ENCODE measurements at places on chromosomes 4 and X.

- DNase-seq, result no peak
Measured at GRCh38 chr4:99410075-99410474, 25.1 kb downstream of the ADH7 start.

GRCh38 chrX:18984381-18985185 is 669 bp upstream of the PHKA2 start:
- peak; percentile 86 for DNase-seq

- DNase-seq, result no peak
Measured at GRCh38 chr4:8559524-8560264, 20.5 kb upstream of the GPR78 start.

DNA sequence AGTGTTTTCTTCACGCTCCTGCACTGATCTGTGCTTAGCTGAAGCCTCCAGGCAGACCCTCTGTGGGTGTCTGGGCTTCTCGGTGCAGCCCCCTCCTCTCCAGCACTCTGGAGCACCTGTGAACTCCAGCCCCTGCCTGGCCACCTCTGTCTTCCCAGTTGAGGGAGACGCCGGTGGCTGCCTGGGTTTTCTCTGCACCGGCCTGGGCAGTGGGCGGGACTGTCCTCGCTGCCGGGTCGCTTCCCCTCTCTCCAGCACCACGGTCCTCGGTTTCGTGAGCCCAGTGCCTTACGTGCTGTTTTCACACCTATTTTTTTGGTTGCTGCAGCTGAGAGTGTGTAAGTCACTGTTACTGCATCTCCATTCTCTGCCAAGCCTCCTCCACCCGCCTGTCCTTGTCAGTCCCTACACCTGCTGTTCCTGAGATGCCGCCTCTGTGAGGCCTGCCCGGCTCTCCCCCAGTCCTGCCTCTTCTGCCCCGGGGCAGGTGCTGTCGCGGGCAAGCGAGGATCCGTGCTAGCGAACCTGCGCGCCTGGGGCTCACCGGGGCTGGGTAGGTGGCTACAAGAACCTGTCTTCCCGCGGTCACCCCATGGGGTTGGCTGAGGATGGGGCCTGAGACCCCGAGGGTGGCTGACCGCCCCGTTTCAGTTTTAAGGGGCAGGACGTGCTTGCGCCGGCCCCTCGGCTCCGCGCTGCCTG is 2.4 kb upstream of the FGFRL1 start:
- no peak for DNase-seq

GRCh38 chr4:167721617-167722486 is 370.5 kb upstream of the ANXA10 start:
- no peak for DNase-seq

- no peak for DNase-seq
Measured at GRCh38 chr4:19983072-19983471, 268.6 kb upstream of the SLIT2 start.

DNA sequence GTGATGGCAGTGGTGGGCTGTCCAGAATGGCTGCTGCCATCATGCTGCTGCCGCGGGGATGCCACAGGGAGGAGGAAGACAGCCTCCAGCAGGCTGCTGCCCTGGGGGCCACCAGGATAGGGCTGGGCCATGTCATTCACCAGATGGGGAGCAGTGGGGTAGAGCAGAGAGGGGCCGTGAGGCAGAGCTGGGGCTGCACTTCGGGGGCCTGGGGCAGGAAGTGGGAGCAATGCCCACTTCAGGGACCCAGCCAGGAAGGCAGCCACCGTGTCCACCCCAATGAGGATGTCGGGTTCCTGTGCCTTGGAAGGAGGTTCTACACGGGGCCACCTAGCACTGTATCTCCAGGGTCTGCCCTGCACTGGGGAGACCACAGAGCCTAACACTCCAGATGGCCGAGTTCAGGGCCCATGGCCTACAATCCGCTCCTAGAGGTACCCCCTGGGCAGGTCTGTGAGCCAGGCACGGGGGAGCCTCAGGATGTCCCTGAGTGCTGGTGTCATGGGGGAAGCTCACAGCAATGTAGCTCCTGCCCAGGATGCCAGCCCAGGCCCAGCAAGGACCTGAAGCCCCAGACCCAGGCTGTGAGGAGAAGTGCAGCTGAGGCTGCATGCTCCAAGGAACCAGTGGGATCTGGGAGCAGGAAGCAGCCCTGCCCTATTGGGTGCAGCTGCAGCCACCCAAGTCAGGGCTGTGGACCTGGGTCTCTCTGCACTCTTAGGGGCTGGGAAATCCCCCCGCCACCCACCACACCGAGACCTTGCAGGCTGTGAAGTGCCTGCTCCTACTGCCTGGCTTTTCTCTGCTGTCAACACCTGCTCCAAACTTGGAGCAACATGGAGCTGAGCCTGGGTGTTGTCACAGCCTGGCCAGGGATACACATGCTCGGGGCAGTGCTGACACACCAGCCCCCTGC is 140.3 kb downstream of the PDHA2 start:
- DNase-seq, result no peak

- DNase-seq, result peak; percentile 40
Measured at GRCh38 chrX:17403972-17404371, 29.0 kb downstream of the NHS start.

DNA sequence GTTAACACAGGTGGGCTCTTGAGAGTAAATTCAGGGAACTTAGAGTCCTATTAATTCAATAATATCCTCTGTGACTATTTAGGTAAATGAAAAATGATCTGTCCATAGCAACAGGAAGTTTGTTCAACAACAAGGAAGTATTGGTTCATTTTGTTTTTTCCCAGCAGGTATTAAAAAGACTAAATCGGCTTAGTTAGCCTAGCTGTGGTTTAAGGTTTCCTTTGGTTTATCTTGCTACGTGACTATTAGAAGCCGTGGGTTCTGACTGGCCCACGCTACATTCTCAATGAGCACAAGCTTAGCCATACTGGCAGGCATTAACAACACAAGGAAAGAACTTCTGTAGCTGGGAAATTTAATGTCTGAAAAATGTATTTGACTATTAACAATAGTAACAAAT is 168.8 kb upstream of the HS3ST1 start:
- peak; percentile 84 for DNase-seq

- no peak for DNase-seq
Measured at GRCh38 chr4:8191136-8191747, 7.8 kb upstream of the SH3TC1 start.

GRCh38 chr4:156497486-156497885 is 474.1 kb downstream of the PDGFC start:
- no peak for DNase-seq

DNA sequence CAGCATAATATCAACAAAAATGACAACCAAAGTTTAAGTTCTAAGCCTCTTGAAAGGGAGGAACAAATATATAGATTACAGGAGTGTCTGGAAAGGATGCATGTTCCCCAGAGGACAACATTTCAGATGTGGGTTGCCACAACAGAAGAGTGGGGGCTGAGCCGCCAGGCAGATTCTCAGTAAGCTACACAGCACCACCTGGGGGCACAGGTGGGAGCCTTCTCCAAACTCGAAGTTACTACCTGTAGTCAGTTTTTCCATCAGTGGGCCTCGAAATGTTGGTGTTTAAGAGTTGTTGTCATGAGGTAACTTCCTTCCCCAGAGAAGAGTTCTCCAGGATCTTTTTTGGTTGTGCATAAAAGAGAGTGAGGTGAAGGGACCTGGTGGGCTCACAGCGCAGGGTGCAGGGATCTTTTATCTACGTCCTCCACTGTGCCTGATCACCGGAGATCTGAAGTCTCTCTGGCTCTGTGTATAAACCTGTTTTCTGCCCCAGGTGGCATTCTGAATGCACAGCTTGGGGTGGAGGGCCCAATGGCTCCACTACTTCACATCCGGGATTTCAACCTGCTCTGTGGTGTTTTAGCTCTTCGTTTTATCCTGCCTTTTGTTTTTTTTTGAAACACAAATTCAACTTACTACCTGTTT is 58.4 kb upstream of the STS start:
- no peak for DNase-seq

DNA sequence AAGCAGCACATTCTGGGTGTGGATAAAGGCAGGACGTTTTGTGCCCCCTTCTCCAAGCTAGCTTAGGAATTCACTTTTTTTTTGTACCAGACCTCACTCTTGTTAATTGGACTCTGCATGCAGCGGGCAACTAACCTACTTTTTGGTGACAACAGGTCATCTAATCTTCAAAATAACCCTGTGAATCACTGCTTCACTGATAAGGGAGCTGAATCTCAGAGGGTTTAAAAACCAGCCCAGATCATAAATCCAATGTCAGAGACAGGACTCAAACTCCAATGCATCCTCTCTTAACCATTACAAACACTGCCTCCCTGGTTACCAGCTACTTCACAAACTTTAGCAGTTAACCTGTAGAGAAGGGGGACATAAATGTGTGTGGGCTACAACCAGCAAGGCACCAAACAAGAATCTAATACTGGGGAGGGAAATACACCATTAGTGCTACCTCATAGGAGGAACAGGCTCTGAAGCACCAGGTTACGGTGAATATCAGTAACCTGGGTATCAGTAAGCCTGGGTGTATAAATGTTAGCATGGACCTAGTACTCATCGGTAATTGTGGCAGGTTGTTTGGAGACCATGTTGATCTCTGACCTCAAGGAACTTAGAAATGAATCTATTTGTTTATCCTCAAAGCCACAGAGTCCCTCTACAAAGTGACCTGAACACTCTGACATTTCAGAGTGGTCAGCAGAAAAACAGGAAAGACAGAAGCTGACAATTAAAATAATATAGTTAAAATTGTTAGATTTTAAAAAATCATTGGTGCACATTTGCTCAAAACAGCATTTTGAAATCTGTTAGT is 2.6 kb downstream of the TIFA start:
- no peak for DNase-seq

- no peak for DNase-seq
Measured at GRCh38 chr4:34790131-34790530, 1454.2 kb downstream of the ARAP2 start.

- peak; percentile 40 for DNase-seq
Measured at GRCh38 chr4:8023696-8024033, 84.0 kb upstream of the AFAP1 start.

DNA sequence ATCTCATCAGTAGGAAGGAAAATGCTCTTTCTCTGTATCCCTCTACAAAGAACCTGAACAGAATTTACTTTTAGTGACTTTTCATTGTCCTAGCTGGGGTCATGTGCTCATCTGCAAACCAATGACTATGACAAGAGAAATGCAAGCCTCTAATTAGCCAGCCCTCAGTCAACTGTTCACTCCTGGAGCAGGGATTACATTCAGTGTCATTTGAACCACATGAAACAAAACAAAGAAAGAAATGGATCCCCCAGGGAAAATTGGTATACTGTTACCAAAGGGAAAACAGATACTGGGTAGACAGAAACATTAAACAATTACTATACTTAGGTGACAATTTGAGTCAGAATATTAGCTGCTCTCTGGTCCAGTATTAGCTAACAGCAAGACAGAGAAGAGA is 173.6 kb downstream of the RCHY1 start:
- no peak for DNase-seq

DNA sequence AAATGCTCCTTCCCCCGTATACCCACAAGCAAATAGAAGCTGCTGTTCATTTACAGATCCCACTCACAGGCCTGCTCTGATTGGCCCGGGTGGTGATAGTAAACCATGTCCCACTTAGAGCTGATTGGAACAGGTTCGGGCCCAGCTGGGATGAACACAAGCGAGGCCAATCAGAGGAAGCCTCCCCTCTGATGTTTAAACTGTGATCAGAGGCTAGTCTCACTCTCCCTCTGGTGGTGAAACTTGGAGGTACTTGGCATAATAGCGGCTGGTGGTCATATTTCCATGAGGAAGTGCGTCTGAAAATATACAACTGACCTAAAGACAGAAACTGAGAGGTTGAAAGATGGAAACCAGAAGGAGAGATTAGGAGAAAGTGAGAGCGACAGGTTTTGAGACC is 51.5 kb upstream of the TRPC3 start:
- DNase-seq, result peak; percentile 15

- DNase-seq, result no peak
Measured at GRCh38 chr4:15714141-15714540, 11.3 kb downstream of the BST1 start.

GRCh38 chr4:118221227-118221800 is 131.5 kb downstream of the PRSS12 start:
- no peak for DNase-seq

GRCh38 chr4:126859314-126859713 is 773.4 kb upstream of the INTU start:
- DNase-seq, result no peak

- no peak for DNase-seq
Measured at GRCh38 chrX:123899701-123900100, 39.8 kb downstream of the XIAP start.

DNA sequence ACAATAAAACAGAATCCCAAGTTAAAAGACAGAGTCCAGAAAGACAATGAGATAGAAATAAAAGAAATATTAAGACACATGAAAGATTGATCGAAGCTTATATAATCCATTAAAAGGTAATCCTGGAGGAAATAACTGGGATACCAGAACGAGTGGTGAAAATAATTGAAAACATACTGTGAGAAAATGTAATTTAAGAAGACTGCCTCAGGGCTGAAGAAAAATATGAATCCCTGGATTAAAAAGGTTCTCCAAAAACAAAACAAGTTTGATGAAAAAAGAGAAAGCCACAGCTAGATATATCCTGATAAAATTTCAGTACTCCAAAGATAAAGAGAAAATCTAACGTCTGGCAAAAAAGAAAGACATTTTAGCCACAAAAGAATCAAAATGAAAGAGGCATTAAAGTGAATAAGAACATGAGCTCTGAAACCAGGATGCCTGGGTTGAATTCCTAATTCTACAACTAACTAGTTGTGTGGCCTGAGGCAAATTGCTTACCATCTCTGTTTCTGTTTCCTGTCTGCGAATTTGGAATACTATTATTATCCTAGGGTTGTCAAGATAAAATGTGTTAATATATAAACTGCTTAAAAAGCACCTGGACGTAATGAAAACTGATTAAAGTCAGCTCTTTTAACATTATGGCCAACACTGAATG is 5.5 kb downstream of the DDX60L start:
- no peak for DNase-seq

DNA sequence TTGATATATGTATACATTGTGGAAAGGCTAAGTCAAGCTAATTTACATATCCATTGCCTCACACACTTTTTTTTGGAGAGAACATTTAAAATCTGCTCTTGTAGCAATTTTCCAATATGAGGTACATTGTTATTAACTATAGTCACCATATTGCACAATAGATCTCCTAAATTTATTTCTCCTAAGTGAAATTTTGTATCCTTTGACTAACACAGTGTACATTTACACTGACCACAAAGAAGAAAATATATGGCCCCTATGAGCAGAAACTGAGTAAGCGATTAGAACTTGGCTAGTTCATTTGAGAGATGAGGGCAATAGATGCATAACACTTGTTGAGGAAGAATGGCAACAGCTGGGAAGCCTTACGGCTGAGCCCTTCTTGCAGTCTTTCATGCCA is 20.3 kb upstream of the GUCY1B1 start:
- no peak for DNase-seq

- DNase-seq, result peak; percentile 69
Measured at GRCh38 chr4:41709844-41710481, 38.6 kb downstream of the PHOX2B start.
